ENCODE measurements at places on chromosomes 6 and 20.

GRCh38 chr6:105429676-105430075 is 26.8 kb upstream of the PREP start:
- DNase-seq = no peak

GRCh38 chr6:150298030-150298380 is 70.8 kb upstream of the IYD start:
- no peak for DNase-seq

DNA sequence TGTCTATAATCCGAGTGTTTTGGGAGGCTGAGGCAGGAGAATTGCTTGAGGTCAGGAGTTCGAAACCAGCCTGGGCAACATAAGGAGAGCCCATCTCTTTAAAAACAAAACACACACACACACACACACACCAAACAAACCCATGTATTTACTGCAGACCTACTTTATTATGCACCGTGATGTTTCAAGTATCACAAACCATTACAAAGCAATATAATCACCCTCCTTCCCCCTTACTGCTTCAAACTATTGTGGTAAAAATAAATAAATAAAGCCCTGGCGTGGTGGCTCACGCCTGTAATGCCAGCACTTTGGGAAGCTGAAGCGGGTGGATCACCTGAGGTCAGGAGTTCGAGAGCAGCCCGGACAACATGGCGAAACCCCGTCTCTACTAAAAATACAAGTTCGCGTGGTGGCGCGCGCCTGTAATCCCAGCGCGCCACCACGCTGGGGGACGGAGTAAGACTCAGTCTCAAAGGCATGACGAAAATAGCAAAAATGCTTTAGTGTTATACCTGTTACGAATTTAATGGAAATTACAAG is 1.5 kb downstream of the TBCC start:
- DNase-seq = no peak

DNA sequence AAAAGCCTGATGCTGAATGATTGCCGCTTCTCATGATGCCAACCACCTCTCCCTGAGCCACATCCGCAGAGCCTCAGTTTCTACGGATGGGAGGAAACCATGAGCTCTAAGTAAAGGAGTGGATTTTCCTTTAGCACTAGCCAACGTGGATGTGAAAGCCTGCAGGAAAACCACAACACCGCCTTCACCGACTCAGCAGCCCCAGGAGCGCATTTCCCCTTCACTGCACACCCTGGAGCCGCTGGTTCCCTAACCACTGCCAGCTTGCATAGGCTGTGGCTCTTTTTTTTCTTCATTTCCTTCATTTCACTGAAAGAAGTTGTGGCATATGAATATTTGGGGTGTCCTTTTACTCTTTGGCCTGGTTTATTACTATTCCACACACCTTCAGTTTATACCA is 50.5 kb upstream of the SSTR4 start:
- DNase-seq = no peak
